SIG-M5 (cell line): ENCODE measurements at places on chromosomes 4 and X.

DNA sequence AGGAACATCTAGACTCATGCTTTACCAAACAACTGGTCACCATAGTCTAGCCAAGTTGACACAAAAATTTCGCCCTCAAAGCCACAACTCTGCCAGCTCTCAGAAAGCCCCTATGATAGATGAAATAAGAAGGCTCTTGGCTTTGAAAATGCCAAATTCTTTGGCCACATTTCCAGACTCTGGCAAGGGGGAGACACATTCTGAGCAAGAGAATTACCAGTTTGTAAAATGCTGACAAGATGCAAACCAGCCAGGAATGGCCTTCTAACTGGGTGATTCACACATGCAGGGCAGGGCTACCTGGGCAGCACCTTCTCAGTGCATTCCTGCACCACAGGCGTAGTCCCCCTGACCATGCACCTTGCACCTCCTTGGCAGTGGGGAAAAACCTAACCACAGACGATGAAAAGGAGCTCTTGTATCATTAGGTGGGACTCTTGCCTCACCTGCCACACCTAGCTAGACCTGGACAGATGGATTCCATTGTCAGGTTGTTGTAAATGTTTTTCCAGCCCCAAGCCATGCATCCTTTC, 77.4 kb upstream of the CPEB2 start:
- DNase-seq: no peak

- DNase-seq: no peak
Observed at GRCh38 chr4:6183740-6184139, 16.6 kb downstream of the JAKMIP1 start.

DNA sequence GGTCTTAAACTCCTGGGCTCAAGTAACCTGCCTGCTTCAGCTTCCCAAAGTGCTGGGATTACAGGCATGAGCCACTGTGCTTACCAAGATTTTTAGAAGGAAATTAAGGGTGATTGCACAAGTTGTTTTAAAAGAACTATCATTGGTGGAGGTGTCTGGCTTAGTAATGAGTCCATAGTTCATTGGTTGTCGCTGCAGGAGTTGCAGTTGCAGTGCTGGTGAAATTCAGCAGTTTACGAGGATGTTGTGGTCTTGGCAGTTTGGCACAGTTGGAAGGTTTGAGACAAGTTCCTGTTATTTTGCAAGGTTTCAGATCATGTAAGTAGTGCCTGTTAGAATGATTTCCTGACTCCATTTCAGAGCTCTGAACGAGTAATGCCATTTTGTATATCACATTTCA, 48.1 kb downstream of the RAB40AL start:
- peak; percentile 98 for DNase-seq

DNA sequence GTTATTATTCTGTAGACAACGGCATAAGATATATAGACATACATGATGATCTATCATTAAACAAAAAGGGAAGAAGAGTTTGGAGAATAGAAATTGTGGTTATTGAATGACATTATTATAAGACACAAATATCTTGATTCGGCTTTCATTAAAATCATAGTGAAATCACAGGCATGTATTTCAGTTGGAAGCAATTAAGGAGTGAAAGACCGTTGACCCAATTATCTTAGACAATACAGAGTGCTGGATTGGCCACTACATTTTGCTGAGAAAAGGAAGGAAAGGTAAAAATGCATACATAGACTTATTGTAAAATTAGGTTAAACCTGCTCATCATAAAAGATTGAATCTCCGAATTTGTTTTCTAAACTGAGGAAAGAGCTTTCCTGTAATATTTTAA, 209.8 kb downstream of the KCNIP4 start:
- no peak for DNase-seq

DNA sequence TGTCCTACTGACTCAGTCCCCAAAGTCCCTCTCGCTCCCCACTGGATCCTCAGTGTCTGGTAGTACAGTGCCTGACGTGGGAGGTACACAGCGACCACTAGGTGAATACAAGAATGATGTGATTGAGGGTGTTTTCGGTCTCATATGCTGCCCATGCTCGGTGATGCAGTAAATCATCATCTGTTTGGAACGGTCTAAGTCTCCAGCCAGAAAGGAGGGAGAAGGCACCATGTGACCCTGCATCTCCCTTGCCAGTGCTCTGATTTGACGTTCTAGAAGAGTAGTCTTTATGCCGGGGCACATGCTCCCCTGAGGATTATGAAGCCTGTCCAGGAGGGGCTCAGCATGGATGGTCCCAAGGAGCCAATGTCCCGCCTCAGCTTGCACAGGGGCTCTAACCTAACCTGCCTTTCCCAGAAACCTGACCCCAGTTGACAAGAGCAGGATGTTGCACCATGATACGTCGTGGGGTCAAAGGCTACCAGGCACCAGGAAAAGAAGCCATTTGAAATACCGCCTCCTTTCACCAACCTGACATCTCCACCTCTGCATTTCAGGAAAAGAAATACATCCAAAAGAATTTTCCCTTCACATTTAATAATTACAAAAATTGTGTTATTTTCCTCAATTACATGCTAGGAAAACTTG, 13.8 kb upstream of the PLXNB3 start:
- no peak for DNase-seq

GRCh38 chrX:13876652-13877051, 59.8 kb upstream of the GPM6B start:
- no peak for DNase-seq

DNA sequence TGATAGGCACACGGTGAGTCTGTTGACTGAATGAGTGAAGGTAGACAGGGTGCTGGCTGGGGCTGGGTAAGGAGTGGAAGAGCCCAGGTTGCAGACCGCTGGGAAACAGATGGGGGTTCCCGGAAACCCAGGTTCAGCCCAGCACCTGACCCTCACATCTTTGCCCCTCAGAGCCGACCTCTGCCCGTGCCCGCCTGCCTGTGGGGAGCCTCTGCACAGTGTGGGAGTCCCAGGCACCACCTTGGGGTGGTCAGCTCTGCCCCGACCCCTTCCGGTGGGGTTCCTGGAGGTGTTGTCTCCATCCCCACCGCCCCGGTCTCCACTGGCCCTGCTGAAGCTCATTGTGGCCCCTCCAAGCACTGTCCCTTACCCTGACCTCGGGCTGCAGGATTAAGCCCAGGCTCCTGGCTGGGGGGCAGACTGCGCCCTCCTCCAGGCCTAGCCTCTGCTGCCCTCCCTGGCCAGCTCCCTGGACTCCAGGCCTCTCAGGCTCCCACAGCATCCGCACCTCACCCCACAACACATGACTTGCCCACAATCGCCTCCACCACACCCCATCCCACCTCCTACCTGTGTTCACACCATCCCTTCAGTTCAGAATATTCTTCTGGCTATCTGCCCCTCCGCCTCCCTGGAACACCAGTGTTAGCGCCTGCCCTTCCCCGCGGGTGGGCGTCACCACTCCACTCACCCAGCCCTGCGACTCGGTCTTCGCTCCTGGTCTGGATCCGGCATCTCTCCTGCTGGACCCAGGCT, 21.4 kb downstream of the HMX1 start:
- DNase-seq: no peak

DNA sequence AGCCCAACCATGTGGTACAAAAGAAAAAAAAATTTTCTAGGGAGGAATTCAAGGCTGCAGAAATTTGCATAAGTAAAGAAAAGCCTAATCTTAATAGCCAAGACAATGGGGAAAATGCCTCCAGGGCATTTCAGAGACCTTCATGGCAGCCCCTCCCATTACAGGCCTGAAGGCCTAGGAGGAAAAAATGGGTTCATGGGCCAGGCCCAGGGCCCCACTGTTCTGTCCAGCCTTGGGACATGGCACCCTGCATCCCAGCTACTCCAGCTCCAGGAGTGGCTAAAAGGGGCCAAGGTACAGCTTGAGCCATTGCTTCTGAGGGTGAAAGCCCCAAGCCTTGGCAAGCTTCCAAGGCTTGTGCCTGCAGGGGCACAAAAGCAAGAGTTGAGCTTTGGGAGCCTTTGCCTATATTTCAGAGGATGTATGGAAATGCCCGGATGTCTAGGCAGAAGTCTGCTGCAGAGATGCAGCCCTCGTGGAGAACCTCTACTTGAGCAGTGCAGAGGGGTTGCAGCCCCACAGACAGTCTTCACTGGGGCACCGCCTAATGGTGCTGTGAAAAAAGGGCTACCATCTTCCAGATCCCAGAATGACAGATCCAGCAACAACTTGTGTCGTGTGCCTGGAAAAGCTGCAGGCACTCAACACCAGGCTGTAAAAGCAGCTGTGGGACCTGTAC, 111.0 kb downstream of the ANXA10 start:
- no peak for DNase-seq

- DNase-seq: no peak
Observed at GRCh38 chr4:148229028-148229427, 213.2 kb downstream of the NR3C2 start.

GRCh38 chr4:139823746-139824145, 158.1 kb downstream of the MGST2 start:
- no peak for DNase-seq

GRCh38 chrX:123920105-123920785, 41.3 kb upstream of the STAG2 start:
- no peak for DNase-seq

GRCh38 chr4:87465739-87466366, 43.5 kb downstream of the NUDT9 start:
- no peak for DNase-seq

DNA sequence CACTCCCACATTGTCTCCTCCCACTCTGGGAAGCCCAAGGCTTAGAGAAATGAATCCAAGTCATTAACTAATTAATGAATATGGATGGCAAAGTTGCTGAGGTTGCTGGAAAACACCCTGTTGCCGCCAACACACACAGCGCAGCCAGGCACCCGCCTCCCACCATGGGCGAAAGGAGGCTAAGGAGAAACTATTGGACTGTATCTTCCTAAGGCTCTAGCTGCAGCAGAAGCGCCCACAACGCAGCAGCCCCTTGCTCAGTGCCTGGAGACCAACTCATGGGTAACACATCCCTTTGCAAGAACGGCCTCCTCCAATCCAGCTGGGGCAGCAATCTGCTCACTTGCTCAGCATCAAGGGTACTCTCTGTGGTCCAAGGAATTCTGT, 34.2 kb downstream of the TSC22D3 start:
- no peak for DNase-seq

GRCh38 chr4:156098805-156099204, 145.1 kb upstream of the CTSO start:
- DNase-seq: no peak

- DNase-seq: no peak
Observed at GRCh38 chr4:2008671-2008920, 178 bp downstream of the NELFA start.

- DNase-seq: no peak
Observed at GRCh38 chrX:63402106-63402505, 51.0 kb upstream of the SPIN4 start.

GRCh38 chr4:168852387-168852786, 157.7 kb downstream of the CBR4 start:
- no peak for DNase-seq

- no peak for DNase-seq
Observed at GRCh38 chr4:163548481-163549243, 54.2 kb downstream of the TMA16 start.

GRCh38 chr4:151169223-151169622, 69.8 kb downstream of the RPS3A start:
- no peak for DNase-seq

GRCh38 chrX:9189286-9189685, 155.4 kb upstream of the FAM9B start:
- DNase-seq: no peak

DNA sequence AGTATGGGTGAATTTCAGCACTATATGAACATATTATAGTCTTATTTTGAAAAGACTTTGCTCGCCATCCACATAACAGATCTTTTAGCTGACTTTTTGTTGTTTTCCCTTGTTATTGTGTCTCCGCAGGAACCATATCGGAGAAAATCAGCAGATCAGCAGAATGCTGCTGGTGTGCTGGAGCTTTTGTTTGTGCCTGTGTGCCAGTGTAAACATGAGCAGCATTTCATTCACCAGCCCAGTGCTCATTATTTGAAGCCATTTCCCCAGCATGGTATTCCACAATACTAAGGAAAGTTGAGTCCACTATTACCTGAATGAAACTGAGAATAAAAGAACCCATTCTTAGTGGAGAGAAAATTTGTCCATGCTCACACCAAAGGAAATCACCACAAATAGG, 261.8 kb upstream of the ARX start:
- no peak for DNase-seq

DNA sequence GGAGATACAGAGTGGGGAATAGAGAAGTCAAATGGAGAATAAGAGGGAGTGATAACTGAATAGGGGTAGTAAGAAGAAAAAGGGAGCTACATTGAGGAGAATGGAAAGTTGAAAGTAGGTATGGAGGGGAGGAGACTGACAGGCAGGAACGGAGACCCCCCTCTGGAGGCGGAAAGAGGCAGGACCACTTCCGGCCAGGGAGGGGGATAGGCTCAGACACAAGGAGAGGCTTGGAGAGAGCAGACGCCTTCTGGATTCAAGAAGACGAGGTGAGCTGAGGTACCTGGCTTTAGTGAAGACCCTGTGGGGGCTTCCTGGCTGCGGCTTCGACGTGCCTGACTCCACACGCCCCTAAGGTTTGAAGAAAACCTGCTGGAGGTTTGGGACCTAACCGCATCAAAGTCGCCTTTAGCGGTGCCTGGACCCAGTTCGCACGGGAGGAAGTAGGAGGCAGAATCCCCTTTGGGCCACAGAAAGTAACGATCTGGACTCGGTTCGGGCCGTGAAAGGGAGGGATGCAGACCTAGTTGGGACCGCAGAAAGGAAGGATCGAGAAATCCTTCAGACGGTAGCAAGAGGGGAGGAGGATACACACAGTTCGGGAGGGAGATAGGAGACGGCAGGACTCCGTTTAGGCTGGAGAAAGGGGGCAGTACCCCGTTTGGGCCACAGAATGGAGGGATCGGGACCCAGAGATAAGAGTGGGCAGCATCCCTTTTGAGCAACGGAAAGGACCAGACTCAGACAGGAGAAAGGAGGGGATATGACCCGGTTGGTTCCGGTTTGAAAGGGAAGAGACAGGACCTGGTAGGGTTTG, at the start of gene TRO:
TSS of gene TRO (plus strand) at position 215 of the 817 bp plus-strand sequence. CDS start 1,423 bp downstream, outside the sequence.
- DNase-seq: no peak

DNA sequence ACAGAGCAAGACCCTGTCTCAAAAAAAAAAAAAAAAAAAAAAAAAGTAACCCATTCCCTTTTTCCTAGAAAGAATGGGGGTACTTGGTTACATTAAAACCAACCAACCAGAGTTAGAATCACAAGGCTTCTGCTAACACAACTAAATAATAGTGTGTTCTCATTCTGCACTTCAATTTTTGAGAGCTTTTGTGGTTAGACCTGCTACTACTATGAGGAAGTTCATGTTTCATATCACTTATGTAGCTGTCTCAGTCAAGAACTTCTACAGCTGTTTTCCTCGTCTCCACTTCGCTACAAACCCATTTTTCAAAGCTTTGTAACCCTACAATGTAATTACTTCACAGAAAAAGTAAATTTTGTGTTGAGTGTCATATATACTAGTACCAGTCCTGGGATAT, 58.3 kb downstream of the PDHA2 start:
- DNase-seq: no peak

- DNase-seq: no peak
Observed at GRCh38 chrX:154731184-154731583, 19.7 kb downstream of the GAB3 start.

GRCh38 chrX:102491766-102492165, 20.2 kb upstream of the TCP11X2 start:
- no peak for DNase-seq

- DNase-seq: no peak
Observed at GRCh38 chrX:100353326-100353725, 56.7 kb downstream of the PCDH19 start.

- DNase-seq: no peak
Observed at GRCh38 chr4:27288496-27288895, 427.9 kb downstream of the STIM2 start.

GRCh38 chr4:185405296-185405999, 8.8 kb downstream of the ANKRD37 start:
- no peak for DNase-seq
